Activated T-helper 1 cell treated with anti-CD3 and anti-CD28 coated beads, Interleukin-2, amount 50 U/mL, for 16 hours (primary cell): ENCODE measurements at places on chromosomes 3 and 15.

GRCh38 chr3:64685800-64686445 lies 1.9 kb downstream of the ADAMTS9 start:
- DNase-seq, result no peak

DNA sequence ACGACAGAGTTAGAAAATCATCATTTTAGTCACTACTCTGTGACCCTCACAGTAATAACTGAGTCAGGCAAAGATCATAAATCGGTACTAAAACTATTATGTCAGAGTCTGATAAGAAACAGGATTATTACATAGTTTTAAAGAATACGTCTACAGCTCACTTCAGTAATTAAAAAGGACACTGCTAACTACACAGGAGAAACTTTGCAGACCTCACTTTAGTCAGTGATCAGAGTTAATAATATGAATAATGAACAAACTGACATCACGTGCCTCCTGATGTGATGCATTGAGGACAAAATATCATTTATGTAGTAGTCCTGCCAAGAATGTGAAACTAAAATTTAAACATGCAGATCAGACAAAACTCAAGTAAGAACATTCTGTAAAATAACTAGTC lies 162.2 kb downstream of the PCCB start:
- no peak for DNase-seq

- no peak for DNase-seq
Measured at GRCh38 chr3:118863731-118864322, 170.8 kb downstream of the IGSF11 start.

DNA sequence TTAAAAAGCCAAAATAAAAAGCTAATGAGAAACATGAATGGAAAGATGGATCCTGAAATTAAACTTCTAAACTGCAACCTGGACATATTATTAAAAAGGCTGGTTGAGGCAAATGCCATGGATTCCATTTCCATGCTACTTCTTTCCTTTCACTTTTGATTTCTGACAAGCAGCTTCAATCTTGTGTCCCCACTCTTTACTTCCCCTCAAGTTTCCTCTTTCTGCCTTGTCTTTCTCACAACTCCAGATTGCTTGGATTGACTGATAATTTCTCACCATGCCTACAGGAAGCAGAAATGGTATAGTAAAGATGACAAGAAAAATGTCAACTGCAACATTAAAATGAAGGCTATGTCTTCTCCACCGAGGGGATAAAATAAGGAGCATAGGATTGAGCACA lies 1136.7 kb downstream of the TUSC7 start:
- DNase-seq, result no peak

- DNase-seq, result no peak
Measured at GRCh38 chr3:134339913-134340312, 34.3 kb downstream of the AMOTL2 start.

GRCh38 chr15:76206325-76206976 lies 104.8 kb downstream of the ETFA start:
- DNase-seq, result no peak

GRCh38 chr15:80695099-80695910 lies at the start of gene ABHD17C:
Gene ABHD17C (plus strand): TSS chr15:80695310. CDS start chr15:80695430, 120 bp downstream.
- DNase-seq, result no peak

DNA sequence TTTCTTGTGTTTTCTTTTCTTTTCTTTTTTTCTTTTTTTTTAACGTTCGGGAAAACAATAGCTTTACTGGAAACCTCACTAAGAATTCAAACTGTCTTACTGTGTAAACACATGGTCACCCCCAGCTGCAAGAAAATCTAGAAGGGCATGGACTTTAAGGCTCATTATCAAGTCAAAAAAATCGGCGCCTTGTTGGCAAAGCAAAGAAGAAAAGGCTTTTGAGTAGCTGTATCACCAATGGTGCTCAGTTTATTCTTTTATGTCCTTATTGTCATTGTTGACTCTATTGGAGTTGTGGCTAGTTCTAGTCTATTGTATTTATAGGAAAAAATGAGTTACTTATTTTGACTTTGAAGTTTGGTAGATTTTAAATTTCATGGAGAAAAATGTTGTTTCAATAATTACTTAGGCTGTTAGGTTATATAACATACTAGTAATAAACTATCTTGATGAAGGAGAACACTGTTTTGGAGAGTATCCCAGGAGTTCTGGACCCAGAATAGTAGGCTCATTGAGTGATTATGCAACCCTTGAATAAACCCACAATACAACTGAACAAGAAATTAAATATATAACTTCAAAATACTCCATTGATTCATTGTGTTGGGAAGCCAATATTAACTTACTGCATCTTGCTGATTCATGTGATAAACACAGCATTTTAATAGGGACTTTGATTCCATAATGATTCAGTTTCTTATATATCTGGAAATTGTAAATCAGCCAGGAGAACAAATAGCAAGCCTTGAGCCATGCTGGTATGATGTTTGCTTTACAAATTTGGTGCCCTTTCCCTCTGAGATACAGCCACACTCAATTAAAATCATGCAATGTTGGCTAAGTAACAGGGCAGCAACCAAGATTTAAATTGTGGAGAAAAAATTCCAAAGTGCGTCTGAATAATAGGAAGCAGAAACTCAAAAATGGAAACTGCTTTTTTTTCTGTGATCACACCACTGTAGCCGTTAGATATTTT lies 27.8 kb upstream of the GOLIM4 start:
- no peak for DNase-seq

GRCh38 chr3:161550491-161551195 lies 54.0 kb downstream of the OTOL1 start:
- DNase-seq, result no peak

DNA sequence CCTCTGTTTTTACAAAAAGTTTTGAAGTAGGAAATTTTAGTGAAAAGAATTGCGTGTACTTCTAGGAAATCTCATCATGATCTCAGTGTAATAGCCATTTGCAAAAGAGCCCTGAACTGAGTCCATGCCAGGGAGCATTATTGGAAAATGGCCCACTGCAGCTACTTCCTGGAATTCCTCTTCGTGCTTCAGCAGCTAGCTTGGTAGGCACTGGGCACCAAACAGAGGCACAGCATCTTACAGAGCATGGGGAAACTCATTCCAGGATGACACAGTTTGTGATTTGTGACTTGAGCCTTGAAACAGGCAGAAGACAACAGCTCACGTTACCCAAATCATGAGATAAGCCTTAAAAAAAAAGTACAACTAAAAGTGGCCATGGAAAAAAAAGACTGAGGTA lies 179.1 kb downstream of the WDR72 start:
- DNase-seq, result no peak

GRCh38 chr3:193813501-193813830 lies 220.5 kb downstream of the OPA1 start:
- DNase-seq, result no peak
